ENCODE measurements at places on chromosomes 7 and 10.

DNA sequence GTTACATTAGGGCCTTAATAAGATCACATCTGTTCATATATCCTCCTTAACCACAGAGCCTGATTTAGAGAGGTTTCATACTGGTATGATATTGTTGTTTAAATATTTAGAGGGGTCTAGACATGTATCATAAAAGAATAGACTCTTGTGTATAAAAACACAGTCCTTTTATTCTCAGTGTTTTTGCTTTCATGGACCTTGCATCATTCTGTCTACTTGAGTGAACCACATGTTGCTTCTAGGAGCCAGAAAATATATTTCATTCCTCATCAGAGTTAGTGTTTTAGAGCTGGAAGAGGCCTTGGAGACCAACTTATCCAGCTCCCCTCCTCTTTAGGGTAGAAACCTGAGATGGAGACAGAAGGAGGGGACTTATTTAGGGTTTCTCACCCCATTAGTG lies 312.8 kb downstream of the LRMDA start:
- no peak for DNase-seq

- DNase-seq, result no peak
These were observed 65.5 kb downstream of the CYP26A1 start for GRCh38 chr10:93139059-93139655.

- no peak for DNase-seq
These were observed 56.0 kb downstream of the THSD7A start for GRCh38 chr7:11776039-11776438.

GRCh38 chr10:122072491-122072890 lies 83.5 kb downstream of the TACC2 start:
- DNase-seq, result no peak

DNA sequence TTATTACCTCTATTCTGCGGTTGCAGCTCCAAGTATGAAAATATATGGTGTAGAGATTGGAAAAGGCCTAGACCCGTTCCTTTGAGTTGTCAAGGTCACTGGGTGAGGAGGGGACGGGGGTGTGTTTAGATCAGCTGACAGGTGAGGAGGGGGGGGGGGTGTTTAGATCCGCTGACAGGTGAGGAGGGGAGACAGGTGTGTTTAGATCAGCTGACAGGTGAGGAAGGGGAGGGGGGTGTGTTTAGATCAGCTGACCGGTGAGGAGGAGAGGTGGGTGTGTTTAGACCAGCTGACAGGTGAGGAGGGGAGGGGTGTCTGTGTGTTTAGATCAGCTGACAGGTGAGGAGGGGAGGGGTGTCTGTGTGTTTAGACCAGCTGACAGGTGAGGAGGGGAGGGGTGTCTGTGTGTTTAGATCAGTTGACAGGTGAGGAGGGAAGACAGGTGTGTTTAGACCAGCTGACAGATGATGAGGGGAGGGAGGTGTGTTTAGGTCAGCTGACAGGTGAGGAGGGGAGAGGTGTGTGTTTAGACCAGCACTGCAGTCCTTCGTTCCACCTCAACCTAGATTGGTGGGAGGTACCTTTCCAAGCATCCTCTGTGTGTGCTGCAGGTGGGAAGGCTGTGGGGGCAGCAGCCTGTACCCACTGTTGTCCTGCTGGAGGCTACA lies 655.0 kb upstream of the ADARB2 start:
- DNase-seq, result no peak

GRCh38 chr10:31299119-31299518 lies 19.9 kb upstream of the ZEB1 start:
- no peak for DNase-seq

GRCh38 chr10:87935290-87936141 lies 72.1 kb downstream of the PTEN start:
- DNase-seq, result no peak

DNA sequence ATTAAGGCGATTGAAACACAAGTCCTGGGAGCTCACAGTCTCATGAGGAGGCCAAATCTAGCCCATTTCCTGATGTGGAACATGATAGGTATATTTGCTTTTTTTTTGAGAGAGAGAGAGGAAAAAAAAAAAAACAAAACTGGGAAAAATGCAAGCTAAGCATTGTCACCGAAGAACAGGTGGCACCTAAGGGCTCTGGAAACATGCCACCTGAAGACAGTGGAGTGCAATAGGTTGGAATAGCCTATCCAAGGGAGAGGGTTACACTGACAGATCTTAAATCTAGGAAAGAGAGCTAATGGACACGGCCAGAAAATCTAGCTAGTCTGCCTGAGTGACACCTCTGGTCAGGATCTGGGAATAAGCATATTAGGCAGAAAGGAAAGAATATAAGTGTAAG lies 110.2 kb downstream of the SRI start:
- no peak for DNase-seq

- DNase-seq, result no peak
These were observed 75.7 kb upstream of the PDZD8 start for GRCh38 chr10:117450940-117451339.

- no peak for DNase-seq
These were observed 179.4 kb downstream of the CUX1 start for GRCh38 chr7:101996876-101997275.

DNA sequence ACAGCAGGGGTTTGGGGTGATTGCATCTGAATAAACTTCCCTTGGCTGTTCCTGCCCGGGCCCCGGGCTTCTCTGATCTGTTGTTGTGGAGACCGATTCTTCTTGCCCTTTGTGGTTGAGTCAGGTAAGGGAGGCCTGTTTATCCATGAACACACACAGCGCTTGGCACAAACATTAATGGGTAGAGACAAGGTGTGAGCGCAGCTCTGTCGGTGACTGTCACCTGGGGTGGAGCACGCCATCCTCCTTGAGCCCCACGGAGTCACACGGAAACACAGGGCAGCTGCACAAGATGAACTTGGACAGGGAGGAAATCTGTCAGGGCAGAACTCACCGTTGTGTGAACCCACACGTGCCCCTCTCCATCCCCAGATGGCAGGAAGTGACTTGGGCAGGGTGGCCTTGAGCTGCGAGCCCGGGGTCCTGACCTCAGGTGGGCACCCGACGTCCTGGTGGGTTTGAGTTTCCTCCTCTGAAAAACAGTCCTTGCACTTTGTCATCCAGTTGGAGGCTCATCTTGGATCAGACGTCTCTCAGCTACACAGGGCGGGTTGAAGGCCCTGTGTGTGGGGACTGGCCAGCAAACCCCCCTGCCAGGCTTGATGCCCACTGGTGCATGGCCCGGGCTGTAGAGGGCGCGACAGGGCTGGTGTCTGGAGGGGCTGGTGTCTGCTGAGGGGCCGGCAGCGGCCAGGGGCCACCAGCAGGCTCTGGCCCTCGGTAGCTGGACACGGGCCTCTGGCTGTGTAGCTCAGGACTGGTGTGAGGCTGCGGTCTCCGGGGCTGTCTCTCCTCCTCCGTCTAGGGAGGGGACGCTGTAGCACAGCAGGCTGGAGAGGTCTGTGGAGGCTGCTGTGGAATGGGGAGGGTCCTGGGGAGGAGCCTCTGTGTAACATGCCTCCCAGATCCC lies 24.2 kb upstream of the SHH start:
- no peak for DNase-seq

GRCh38 chr10:3755440-3756359 lies 29.3 kb downstream of the KLF6 start:
- peak; percentile 29 for DNase-seq

GRCh38 chr10:110150981-110151380 lies 56.4 kb upstream of the MXI1 start:
- no peak for DNase-seq

DNA sequence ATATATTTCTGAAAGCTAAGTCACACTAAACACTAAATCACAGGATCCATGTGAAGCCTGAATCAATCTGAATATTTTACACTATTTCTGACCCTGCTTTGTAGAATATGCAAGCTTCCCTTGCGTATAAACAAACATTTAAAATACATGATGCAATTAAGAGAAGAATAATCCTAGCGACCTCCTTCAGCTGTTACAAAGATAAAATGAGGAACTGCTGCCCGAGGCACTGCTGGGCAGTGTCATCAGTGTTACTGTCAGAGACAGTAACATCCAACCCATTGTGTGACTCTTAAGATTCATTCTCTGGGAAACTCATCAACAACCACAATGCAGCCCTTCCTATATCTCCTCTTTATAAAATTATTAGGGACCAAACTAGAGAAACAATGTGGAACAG lies 61.6 kb downstream of the COBL start:
- DNase-seq, result no peak

DNA sequence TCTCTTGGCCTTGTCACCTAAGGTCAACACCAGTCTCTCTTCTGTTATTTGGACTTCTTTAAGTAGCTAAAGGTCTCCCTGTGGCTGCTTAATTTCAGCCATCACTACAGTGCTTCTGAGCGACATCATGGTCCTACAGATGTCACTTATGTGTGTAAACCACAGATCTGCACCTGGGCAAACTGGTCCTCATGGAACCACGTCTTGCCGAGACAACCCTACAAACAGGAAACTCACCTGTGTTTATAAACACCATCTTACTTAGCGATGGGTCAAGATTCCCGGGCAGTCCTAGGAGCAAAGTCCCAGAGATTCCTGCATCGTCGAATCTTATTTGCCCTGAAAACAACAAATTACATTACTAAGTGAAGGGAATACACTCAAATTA lies 27.8 kb downstream of the KLF6 start:
- DNase-seq, result no peak

DNA sequence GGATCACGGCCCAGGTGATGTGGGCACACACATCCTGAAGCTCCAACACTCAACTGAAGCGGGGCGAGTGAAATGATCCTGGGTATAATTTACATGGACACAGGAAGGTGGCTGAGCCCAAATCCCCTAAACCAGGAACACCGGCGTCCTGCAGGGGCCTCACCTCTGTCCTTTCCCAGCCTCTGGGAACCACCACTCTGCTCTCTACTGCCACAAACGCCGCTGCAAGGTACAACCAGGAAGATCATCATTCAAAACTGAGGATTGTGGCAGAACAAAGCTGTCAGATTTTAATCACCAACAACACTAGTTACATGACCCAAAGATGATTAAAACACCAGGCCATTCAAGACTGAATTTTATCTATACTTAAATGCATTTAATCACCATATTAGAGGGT lies 104.0 kb downstream of the DIP2C start:
- DNase-seq, result no peak

DNA sequence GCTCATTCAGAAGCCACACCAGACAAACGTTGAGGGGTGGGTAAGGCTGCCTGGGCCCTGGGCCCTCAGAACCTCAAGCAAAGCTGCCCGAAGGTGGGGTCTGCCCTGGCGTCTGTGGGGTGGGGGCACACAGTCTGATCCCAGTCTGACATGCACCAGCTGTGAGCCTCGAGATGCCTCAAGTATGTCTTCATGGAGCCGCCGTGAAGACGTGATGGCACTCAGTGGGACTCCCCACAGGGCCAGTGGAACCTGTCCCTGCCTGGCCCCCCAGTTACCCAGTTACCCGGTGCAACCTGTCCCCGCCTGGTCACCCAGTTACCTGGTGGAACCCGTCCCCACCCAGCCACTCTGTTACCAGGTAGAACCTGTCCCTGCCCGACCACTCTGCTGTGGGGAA lies 351.2 kb downstream of the PTPRN2 start:
- no peak for DNase-seq

GRCh38 chr7:158539711-158540146 lies 47.9 kb downstream of the PTPRN2 start:
- DNase-seq, result no peak

DNA sequence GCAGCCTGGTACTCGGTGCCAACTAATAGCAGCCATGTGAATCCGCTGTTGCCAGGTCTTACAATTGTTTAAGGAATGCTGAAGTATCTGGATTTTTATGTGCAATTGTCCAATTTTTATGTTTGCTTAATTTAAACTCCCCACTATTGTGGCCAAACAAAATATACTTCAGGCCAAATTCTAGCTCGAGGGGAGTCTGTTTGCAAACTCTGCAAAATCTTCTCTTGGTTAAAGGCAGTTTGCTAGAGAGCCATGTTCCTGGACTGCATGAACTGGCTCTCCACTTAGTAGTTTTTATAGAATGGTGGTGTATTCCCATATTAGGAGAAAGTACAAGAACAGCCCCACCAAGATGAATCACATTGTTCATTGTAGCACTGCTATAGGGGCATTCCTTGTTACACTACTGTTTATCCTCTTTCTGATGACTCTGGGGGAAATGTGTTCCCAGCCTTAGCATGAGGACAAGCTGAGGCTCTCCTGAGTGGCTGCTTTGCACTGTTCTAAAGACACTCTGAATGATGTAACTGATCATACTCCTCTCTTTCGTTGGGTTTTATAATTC lies 178.0 kb upstream of the GLI3 start:
- DNase-seq, result no peak

DNA sequence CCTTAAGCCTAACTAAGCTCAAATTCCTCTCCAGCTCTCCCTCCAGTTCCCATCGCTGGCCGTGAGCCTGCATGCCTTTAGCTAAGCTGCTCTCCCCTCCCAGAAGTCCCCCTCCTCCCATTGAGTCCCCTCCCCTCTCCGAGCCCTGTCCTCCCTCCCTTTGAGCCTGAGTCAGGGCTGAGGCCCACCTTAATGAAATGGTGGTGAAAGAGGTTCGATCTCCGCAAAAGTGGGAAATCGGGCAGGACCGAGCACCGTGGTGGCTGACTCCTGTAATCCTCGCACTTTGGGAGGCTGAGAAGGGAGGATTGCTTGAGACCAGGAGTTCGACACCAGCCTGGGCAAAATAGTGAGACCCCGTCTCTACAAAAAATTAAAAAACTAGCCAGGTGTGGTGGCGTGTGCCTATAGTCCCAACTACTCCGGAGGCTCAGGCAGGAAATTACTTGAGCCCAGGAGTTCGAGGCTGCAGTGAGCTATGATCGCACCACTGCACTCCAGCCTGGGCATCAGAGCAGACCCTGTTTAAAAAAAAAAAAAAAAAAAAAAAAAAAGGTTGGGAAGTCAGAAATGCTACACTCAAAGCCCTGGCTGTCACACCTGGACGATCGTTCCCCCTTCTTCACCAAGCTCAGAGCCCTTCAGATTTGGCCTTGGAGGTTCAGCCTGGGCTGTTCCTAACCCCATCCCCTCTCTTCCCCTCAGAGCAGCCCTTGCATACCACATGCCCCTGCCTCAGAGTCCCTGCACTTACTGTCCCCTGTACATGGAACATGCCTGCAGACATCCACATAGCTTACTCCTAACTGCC lies 995 bp upstream of the CLDN3 start:
- no peak for DNase-seq

GRCh38 chr7:4270941-4271715 lies 411.0 kb upstream of the FOXK1 start:
- no peak for DNase-seq

DNA sequence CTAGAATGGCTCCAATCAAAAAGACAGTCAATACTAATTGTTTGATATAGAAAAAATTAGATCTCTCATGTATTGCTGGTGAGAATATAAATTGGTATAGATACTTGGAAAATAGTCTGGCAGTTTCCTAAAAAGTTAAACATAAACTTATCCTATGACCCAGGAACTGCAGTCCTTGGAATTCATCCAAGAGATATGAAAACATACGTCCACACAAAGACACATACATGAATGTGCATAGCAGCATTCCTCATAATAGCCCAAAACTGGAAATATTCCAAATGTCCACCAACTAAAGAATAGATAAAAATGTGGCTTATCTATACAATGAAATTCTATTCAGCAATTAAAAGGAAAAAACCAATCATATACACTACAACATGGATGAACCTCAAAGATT lies 128.4 kb downstream of the ZFAND4 start:
- DNase-seq, result no peak
